Effector memory CD8-positive, alpha-beta T cell (primary cell): ENCODE measurements at places on chromosomes 16 and 17.

- peak; percentile 65 for DNase-seq
Measured at GRCh38 chr17:49224198-49224996, 6.2 kb downstream of the PHOSPHO1 start.

DNA sequence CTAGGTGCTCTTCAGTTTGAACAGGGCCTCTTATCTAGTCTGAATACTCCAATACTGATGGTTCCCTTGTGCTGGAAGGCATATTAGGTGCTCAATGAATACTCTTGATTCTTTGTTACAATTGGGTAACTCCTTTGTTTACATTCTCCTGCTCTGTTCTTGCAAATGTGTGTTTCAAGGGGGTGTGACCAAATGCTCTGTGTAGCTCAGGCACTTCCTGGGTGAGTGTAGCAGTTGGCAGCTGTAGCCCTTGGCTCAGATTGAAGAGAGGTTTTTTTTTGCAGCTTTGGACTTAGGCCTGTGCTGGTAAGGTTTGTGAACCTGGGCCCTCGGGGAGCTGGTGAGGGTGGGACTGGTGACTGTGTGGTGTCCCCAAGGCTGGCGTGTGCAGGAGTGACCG lies 20.2 kb downstream of the TBCD start:
- no peak for DNase-seq

DNA sequence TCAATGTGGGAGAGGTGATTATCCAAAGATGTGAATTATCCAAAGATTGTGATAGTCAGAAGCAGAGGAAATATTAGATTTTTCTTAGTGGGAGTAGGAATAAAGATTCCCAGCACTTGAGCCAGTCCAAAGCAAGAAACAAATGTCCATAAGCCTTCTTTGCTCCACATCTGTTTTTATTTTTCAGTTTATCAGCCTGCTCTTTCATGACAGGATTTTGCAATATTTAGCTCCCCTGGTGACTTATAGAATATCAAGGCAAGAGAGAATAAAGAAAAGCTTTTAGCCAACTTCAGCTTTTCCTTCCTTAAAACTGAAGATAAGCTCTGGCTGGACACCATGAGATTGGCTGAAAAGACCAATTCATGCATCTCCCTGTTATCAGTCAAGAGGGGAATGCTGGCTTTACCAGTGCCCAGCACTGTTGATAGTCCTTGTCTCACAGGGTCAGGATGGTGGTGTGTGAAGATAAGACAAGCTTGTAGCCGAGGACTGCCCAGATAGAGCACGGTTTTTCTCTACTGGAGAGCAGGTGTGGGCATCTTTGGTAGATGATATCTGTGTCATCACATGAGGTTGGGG lies 706.5 kb downstream of the KCNJ2 start:
- DNase-seq: no peak

DNA sequence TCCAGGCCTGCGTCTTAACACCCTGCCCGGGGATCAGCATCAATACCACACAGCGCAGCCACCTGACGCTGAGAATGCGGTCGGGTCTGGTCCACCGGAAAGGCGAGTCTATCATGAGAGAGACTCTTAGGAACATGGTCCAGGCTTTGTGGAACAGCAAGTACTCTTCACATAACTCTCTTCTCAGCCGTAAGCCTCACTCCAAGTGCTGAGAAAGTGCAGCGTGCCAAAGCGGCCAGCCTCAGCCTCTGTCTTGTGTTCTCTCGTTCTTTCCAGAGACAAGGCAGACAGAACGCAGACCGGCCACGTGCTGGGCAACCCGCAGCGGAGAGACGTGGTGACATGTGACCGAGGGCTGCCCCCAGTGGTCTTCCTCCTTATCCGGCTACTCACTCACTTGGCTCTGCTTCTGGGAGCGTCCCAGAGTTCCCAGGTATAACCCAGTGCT lies 34.4 kb upstream of the ENDOV start:
- DNase-seq: no peak

DNA sequence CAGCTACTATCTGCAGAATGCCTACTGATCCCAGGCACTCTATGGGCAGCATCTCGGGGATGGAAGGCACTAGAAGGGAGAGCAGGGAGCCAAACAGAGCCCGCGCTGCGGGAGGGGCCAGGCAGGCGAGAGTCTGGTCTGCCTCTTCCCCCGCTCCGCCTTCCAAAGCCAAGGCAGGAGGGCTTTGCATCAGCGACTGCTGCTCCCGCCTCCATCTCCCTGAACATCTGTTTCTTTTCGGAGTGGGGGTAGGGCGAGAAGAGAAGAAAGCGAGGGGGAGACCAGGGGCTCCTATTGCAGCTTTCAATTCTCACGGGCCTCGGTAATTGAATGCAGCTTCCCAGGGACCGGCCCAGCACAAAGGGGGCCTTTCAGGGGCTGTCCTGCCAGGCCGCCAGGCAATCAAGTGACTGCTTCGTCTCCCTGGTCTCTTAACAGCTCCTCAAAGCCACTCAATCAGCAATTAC lies 31.4 kb upstream of the CDC42EP4 start:
- no peak for DNase-seq

DNA sequence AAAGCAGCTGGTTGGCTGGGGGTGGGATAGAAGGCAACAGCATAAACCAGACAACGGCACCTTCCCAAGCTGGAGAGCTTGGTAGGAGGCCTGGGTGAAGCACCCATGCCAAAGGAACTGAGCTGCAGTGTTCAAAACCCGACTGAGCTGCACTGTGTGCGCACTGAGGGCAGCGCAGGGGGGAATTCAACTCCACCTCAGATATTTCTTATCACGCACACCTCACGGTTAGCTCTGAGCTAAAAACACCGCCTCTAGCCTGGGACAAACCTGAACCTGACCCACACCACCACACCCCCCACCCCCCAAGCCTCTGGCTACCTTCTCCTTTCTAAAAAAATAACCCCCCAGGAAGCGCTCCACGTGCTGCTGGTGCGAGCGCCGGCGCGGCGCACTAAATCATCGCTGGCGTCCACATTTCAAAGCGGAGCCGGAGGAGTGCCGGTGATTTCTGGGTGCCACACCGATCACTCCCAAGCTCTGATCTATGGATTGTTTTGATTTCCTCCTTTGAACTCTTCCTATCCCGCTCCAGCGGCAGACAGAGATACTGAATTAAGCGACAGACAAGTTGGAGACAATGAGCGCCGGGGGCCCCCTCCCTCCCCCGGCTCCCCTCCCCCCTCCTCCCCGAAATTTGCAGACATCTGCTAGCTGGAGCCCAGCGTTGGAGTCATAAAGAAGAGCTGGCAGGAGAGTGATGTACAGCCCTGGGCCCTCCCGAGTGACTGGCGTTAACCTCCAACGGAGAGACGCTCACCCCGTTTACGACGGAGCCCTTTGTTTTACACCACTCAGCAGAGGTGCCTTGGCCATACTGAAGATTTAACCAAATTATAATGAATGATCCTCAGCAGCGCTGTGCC lies 85.0 kb downstream of the NOG start:
- DNase-seq: no peak

DNA sequence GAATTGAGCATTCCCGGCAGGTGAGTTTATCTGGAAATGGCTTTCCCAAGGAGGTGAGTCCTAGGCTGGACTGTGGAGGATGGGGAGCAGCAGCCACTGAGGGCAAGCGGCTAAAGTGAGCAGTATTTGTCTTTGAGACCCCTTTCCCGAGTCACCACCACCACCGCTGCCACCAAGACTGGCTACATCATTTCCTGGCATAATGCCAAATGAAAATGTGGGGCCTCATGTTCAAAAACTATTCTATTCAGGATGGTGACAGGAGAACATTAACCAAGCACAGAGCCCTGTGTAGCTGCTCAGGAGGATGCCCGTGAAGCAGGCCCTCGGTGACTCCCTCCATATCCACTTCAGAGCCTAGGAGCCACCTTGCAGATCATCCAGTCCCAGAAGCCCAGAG lies 46.0 kb downstream of the NOG start:
- DNase-seq: no peak

- no peak for DNase-seq
Measured at GRCh38 chr17:74351552-74352210, 10.0 kb downstream of the BTBD17 start.

GRCh38 chr17:74801896-74802295 lies 25.8 kb upstream of the NAT9 start:
- DNase-seq: no peak

- DNase-seq: no peak
Measured at GRCh38 chr17:73396431-73397277, 84.9 kb upstream of the CDC42EP4 start.

DNA sequence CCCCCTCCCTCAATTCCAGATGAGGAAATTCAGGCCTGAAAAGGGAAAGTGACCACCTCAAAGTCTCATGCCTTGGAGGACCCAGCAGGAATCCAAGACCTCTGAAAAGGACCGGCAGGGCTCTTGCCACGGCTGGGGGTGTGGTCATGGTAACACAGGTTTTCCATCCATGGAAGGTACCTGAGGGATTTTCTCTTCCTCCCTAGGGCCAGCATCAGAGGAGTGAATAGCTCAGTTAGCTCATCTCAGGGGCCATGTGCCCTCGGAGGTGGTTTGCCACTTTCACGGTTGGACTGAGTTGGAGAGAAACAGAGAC lies 1.3 kb downstream of the CIITA start:
- DNase-seq: no peak

- DNase-seq: no peak
Measured at GRCh38 chr17:71628306-71628705, 492.5 kb upstream of the SOX9 start.

DNA sequence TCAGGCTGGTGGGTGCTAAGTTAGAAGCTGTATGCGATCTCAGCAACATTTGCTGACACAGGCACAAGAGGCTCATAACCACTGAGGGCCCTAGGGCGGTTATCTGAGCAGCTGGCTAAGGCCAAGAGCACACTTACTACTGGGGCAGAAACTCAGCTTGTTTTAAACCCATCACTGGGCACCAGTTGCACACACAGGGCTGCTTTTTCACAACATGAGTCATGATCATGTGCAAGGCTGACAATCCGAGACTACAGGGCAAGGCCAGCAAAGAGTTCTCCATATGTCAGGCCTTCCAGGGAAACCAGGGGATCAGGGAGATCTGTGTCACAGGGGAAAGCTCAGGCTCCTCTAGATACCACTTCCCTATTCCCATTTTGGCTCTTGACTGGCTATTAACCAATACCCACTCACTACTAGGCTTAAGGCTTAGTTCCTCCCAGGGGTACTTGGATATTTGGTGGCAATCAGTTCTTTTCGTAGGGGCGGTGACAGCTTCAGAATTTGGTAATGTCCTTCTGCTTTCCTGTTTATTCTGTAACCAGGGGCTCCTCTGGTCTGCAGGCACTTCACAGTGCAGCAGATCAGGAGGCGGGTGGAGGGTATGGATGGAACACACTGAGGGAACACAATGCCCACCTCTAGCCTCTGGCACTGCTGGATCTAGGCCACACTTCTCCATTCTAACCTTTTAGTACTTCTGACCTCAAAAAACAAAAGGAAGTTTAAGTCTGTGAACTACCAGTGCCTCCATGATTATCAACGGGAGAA lies 44.9 kb upstream of the ERN1 start:
- DNase-seq: no peak

DNA sequence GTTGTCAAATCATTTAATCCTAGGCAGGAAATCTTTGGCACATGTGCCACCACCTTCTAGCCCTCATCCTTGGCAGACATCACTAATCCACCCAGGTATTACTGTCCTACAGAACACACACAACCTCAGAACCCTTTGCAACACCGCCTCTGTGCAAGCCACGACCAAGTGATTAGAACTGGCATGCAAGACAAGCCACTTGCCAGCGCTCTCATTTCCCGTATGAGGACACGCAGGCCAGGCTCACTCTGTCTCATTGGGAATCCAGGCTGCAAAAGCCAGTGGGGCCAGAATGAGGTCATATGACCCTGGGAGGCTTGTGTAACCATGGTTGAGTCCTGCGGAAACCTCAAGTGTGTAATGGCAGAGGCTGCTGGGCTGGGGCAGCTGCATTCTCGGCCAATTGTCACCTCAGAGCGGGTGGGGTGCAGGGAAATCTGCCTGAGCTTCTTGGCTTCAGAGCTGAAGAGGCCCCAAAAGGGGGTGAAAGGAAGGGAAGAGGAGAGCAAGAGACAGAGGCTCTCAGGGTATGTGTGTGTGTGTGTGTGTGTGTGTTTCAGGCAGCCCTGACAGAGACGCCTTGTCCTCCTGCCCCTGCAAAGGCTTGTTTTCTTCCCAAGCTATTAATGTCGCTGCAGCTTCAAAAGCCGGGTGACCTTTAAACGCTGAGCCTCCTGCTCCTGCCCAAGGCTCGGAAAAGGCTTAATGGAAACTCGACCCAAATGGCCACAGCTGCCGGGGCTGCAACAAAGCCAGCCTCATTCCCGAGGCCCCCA lies 43.2 kb upstream of the MRPS23 start:
- DNase-seq: no peak

GRCh38 chr16:27685807-27686206 lies 135.9 kb downstream of the KATNIP start:
- DNase-seq: no peak

GRCh38 chr17:78313735-78314648 lies 45.9 kb downstream of the SOCS3 start:
- peak; percentile 44 for DNase-seq

GRCh38 chr17:4199818-4200402 lies 56.9 kb downstream of the CYB5D2 start:
- peak; percentile 15 for DNase-seq

DNA sequence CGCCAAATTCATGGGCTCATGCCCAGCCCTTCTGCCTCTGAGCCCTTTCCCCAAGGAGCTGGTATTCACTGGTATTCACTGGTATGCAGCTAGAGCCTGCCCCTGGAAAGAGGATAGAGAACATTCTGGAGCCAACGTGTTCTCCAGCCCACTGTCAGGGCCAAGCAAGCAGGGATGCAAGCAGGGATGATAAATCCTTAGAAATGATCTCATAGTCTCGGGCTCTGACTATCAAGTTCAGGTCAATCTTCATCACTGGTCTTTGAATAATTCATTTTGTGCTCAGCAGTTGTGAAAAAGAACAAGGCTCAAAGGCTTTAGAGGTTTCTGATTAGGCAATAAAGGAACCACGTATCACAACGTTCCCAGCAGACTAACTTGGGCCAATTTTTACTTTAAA lies 57.3 kb downstream of the CACNG5 start:
- DNase-seq: no peak

- no peak for DNase-seq
Measured at GRCh38 chr17:81082177-81083073, 47.5 kb downstream of the BAIAP2 start.

GRCh38 chr17:36503456-36504155 lies 17.1 kb downstream of the ZNHIT3 start:
- DNase-seq: no peak
